ENCODE measurements at places on chromosomes 4 and X.

- no peak for DNase-seq
Observed at GRCh38 chrX:7045238-7045955, 102.1 kb upstream of the STS start.

- DNase-seq, result no peak
Observed at GRCh38 chr4:136573460-136573859, 958.8 kb downstream of the PCDH18 start.

DNA sequence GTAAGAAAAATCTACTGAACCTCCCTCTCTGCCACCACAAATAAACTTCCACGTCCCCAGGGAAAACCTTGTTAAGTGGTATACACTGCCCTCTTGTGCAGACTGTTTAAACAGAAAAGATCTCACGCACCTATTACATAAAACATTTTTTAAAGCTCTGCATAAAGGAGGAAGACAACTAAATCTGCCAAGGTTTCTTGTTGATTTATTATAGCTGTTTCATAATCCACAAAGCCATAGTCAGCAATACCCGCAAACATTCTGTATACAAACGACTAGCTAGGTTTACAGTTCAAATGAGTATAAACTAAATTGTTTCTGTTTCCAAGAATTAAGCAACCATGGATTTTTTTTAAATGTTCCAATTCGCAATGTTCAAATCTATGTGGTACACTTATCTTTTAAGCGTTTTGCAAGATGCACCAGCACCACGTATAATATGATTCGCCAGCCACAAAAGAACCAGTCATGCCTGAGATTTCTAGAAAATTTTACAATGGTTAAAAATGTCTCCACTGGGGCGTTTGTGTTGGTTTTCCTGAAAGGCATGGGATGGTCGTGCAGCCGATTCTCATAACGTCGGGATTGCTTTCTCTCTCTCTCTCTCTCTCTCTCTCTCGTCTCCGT is 164.6 kb downstream of the PRKX start:
- DNase-seq, result peak; percentile 68

GRCh38 chrX:30039768-30040167 is 175.6 kb upstream of the MAGEB2 start:
- DNase-seq, result no peak

DNA sequence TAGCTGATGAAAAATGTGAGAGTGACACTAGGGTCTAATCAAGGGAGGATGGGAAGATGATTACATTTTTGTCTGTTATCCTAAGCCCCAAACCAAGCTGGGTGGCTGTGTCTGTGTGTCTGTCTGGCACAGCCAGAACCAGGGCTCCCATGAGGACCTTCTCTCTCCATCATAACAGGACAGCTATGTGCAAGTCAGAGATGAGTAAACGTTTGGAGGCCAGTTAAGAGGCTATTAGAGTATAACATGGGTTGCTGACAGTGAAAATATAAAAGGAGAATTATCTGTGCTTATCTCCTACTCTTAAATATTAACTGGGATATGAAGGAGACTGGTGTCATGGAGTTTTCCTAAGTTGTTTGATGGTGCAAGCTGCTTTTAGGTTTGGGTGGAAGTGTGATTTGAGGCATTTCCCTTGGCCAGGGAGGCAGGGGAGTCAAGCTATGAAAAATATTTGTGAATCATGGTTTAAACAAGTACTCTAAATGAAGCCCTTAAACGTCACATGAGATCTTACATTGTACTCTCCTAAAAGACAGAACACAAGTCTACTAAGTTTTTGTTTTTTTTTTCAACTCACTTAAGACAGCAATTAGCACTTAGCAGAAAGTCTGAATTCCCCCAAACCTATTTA is 156.2 kb downstream of the ENOX2 start:
- DNase-seq, result peak; percentile 13

- DNase-seq, result no peak
Observed at GRCh38 chr4:10272511-10272910, 155.9 kb upstream of the WDR1 start.

GRCh38 chrX:84724576-84724975 is 222.3 kb upstream of the HDX start:
- peak; percentile 11 for DNase-seq

DNA sequence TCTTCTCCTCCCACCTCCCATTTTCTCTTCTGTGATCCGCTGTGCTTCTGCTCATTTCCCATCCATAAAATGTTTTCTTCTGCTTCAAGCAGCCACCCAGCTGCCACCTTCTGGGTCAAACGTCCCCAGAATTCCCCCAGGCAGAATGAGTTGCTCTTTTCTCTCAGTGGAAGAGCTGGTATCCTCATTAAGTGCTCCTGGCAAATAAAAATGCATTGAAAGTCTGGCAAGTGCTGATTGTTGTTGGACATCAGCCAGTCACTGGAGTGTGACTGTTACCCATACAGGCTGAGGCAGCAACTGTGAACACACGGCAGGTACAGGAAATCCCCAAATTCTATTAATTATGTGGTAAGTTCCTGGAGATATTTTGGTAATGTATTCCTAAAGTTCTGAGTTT is 52.6 kb downstream of the LIMCH1 start:
- DNase-seq, result no peak

- DNase-seq, result no peak
Observed at GRCh38 chr4:119666653-119667091, 38.1 kb upstream of the PDE5A start.

DNA sequence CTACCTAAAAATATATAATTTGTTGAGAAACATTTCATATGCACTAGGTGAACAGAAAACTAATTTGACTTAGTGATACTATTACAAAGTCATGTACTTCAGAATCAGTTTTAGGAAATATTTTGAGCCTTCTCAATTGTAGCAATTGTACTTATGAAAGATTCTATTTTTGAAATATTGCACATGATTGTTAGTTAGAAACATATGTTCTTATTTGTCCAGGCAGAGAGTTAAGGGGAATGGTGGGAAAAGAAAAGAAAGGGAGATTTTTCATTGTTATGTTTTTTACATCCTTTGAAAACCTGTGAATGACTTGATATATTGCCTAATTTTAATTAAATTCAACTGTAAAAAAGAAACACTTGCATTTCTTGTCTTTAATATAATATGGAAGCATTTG is 66.0 kb downstream of the GLRB start:
- DNase-seq, result no peak
